Sigmoid colon (tissue), 7 donors: ENCODE measurements at places on chromosomes 3 and 15. TPM values are rescaled to one million over a fixed set of nuclear protein-coding genes. Genes with fewer than 3 reads are reported as not detected.

Gene GOLGA6A
- total RNA-seq, result not detected

DNA sequence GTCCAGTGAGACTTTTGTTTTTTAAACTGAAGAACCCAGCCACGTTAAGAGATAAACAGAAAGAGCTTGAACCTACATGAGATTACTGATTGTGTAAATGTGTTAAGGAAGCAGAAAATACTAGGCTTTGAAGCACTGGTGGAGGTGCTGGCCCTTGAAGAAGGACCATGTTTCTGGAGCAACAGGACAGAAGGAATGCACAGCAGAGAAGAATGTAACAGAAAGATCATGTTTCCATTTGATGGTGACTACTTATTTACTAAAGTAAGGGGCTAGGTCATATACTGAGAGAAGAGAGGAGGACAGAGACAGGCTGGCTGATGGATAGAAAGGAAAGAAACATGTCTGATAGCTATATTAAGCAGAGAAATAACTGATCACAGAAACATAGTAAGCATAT, 88.8 kb downstream of the CLASP2 start:
- H3K4me3 ChIP-seq, result no peak overlapping the region
- no peaks in the 10 kb centered on the region for H3K4me1 ChIP-seq
- no peak overlapping the region for H3K27ac ChIP-seq

DNA sequence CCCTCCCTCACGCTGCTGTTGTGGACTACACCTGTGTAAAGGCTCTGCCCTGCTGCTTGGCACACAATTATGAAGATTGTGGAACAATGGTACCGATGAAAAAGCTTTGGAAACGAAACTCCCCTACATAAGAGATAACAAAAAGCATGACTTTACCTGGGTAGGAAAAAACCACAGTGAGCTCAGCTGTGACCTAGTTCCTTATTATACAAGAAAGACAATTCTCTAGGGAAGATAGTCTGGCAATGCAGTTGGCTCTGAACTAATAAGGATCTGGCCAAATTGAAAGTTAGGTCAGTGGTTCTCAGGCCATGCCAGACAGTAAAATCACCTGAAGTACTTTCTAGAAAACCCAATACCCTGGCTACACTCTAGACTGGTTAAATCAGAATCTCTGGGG, 16.1 kb downstream of the CLEC3B start:
- DNase-seq, result no peak
- H3K36me3 ChIP-seq, result no peaks in the 10 kb centered on the region
- no peaks in the 10 kb centered on the region for H3K4me1 ChIP-seq
- H3K4me3 ChIP-seq, result no peak overlapping the region
- no peak overlapping the region for H3K27ac ChIP-seq

DNA sequence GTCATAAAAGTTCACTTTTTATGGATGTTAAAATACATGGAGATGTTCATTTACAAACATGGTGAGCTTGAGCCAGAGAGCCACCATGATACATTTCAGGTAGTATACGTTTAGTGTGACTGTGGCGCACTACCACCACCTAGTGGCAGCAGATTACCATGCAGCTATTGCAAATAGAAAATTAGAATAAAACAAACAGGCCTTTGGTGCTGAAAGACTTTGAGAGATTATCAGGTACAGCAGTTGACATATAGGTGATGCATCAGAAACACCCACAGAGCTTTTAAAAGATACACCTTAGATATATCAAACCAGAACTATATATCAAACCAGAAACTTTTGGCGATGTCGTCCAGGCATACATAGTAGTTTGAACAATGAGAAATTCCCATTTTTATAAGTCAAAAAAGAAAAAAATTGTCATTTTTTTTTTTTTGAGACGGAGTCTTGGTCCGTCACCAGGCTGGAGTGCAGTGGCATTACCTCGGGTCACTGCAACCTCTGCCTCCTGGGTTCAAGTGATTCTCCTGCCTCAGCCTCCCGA, 42.0 kb upstream of the ICE2 start:
- H3K27me3 ChIP-seq, result no peaks in the 10 kb centered on the region
- H3K4me1 ChIP-seq, result no peaks in the 10 kb centered on the region
- H3K27ac ChIP-seq, result no peak overlapping the region
- H3K4me3 ChIP-seq, result no peak overlapping the region
- no peak for DNase-seq

GRCh38 chr3:40768536-40768935, 243.8 kb downstream of the ZNF621 start:
- H3K27me3 ChIP-seq, result no peaks in the 10 kb centered on the region
- H3K4me3 ChIP-seq, result no peak overlapping the region
- H3K4me1 ChIP-seq, result no peaks in the 10 kb centered on the region
- DNase-seq, result no peak
- H3K27ac ChIP-seq, result no peak overlapping the region
- H3K36me3 ChIP-seq, result no peaks in the 10 kb centered on the region
